ENCODE measurements at places on chromosomes 5 and 9.

DNA sequence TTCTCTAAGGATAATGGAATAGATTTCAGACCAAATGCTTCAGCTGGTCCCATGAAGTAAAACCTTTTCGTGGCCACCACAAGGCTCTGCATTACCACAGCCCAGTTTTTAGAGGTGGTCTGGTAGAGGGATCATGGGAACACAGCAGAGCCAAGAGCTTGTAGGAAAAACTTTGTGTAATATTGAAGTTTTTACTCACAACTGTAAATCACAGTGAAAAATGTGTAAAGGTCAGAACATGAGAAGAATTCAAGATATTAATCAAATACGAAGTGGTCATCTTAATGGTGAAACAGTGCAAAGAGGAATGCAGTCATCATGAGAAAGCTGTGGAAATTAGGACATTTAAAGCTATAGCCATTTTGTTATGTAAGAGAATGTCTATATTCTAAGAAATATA lies 197.5 kb downstream of the NPR3 start:
- DNase-seq: no peak

- no peak for DNase-seq
Observed at GRCh38 chr9:133468777-133469421, 9.1 kb downstream of the CACFD1 start.

- no peak for DNase-seq
Observed at GRCh38 chr9:36401897-36402480, 1.9 kb upstream of the RNF38 start.

GRCh38 chr9:135732569-135733257 lies 30.7 kb downstream of the KCNT1 start:
- DNase-seq: no peak

GRCh38 chr9:129584136-129584535 lies 36.8 kb downstream of the C9orf50 start:
- DNase-seq: peak; percentile 76

- no peak for DNase-seq
Observed at GRCh38 chr5:10538789-10539686, 24.8 kb upstream of the ANKRD33B start.

DNA sequence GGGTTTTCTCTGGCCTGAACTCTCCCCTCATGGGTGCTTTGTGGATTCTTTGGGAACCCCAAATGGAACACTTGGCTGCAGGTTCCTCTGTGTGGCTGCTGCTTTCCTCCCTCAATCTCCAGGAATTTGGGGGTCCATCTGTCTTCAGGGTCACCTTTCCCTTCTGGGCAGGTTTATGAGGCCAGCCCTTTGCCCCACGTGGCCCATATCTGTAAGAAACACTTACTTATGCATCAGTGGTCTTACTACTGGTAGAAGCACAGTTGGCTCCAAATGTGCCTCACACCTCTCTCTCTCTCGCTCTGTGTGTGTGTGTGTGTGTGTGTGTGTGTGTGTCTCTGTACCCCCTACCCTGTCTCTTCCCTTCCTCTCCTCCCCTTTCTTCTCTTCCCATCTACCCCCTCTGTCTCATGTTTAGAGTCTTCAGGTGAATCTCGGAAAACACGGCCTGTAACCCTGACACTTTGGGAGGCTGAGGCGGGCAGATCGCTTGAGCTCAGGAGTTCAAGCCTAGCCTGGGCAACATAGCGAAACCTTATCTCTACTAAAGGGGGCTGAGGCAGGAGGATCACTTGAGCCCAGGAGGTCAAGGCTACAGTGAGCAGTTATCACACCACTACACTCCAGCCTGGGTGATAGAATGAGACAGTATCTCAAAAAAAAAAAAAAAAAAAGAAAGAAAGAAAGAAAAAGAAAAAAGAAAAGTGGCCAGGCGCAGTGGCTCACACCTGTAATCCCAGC lies 26.8 kb downstream of the C5orf15 start:
- no peak for DNase-seq

DNA sequence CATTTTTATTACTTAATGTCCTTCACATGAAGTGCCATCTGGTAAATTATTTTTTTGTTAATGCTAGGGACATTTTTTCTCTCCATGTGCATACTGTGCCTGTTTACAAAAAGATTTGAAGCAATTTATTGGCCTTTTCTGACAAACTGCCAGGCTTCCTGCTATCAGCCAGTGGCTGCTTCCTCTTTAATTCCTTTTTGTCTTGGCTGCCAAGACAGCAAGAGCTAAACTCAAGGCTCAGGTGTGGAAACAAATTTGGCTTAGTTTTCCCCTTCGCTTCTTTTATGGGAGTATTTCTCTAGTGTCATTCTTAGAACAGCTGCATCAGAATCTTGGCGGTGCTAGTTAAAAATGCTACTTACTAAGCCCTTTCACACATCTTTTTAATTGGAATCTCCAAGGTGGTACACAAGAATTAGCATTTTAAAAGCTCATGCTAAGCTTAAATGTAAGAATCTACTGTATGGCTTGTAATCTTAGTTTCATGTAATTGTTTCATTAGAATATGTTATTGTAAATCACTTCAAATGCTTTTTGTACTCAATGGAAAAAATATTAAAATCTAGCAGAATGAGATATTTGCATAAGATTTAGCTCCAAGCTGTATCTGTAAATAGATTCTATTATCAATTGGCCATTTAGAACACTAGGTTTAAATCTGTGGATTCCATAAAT lies 134.2 kb upstream of the RASGRF2 start:
- DNase-seq: no peak

DNA sequence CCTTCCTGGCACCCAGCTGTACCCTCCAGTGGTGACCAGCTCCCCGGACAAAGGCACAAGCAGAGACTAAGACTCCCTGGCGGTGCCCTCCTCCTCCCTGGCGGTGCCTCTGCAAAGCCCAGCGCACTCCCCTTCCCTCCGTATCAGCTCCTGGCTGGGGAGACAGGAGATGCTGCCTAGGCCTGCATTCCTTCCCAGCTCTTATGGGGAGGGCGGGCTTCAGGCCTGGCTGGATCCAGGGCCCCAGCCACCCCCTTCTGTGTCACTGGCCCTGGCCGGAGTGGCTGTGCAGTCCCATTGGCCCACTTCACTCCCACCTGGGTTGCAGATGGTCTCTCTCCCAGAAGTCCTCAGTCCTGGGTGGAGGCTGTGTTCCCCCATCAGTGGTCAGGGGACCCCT lies 6.4 kb downstream of the LCN12 start:
- DNase-seq: no peak

GRCh38 chr9:99750526-99750925 lies 71.2 kb upstream of the NR4A3 start:
- no peak for DNase-seq

GRCh38 chr5:32522429-32523143 lies 62.8 kb upstream of the SUB1 start:
- peak; percentile 68 for DNase-seq

DNA sequence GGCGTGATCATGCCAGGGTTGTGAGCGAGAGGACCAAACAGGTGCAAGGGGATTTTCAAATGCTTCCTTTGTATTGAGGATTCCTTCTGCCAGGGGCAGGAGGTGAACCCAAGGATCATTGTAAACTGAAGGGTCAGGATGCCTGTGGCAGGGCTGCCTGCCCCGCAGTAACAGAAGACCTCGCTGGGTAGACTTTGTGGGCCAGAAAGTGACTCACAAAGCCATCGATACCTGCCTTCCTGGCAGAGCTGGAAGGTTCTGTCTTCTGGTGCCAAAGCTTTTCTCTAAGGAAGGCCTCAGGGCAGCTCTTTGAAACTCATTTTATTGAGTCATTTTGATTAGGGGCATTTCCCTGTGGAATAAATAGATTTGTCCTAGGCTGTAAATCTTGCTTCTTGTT lies 223.4 kb downstream of the ICE1 start:
- no peak for DNase-seq

DNA sequence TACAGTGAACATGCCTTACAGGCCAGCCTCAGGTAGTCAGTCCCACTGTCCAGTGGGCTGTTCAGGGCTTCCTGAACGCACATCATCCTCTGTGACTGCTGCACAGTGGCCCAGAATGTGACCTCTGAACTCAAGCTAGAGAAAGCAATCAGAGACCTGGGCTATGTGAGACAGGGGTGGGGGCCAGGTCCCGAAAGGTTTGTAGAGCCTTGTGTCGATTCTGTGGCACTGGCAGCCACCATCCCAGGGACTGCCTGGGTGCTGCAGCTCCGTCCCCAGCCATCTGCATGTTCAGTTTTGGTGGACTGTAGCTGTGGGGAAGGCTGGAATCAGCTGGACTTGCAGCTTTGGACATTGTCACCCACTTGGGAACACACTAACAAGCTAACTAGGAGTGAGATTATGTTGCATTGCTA lies 47.7 kb downstream of the MVB12B start:
- DNase-seq: no peak

DNA sequence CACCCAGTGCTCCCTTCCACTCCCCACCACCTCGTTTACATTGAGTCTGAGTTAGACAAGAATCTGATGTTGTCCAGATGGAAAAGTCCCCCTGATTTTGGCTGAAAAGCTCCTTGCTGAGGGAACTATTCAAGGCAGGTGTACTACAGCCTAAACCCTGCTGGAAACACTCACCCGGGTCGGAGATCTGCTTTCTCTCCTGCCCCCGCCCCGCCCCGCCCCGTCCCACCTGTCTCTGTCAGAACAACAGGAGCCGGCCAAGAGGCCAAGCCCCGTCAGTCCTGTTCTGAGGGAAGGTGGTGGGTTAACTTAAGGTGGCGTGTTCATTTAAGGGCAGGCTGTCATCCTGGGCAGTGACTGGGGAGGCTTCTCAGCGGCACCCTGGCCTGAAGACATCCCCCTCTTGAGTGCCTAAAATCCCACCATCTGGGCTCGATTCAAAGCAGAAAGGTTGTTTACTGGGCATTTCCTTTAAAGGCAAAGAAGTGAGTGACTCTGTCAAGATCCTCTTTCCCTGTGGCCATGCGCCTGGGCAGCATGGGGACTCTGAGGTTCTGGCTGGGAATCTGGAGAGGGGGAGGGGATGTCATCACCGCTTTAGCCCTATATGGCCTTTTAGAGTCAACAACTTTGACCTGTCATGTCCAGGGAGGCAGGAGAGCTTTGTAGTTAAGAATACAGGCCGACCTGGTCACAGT lies 71.1 kb upstream of the NEURL1B start:
- no peak for DNase-seq

DNA sequence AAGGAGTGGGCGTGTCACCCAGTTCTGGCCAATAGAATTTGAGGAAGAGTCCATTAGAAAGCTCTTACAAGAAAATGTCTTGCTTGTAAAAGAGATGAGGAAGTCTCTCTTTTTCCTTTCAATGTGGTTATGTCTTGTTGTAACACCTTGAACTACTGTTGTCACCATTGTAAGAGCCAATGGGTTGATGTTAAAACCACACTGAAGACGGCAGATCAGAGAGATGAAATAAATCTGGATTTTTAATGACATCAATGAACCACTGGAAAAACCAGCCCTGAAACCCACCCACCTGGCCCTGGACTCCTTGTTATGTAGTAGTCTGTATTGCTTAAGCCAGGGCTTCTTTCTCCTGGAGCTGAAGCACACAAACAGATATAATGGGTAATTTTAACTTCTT lies 83.8 kb upstream of the ERCC6L2 start:
- DNase-seq: no peak

DNA sequence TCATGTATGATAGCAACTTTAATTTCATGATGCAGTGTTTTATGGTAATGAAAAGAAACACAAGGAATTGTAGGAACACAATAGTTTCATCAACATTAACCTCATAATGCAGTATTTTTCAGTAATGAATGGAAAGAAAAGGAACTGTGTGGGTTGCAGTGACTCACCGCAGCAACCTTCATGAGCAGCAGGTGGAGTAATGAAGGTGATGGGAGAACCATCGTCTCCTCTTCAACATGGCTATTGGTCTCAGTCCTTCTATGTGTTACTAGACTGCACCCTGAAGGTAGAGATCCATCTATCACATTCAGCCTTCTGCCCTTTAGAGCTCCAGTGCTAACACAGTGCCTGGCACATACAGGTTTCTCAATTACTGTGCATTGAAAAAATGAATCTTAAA lies 58.0 kb downstream of the TMEM215 start:
- DNase-seq: no peak

- DNase-seq: no peak
Observed at GRCh38 chr5:92525131-92525530, 1055.9 kb downstream of the NR2F1-AS1 start.

GRCh38 chr9:78778861-78779374 lies 482.0 kb downstream of the PSAT1 start:
- no peak for DNase-seq

- DNase-seq: no peak
Observed at GRCh38 chr9:132410642-132411041, 631 bp downstream of the CFAP77 start.

DNA sequence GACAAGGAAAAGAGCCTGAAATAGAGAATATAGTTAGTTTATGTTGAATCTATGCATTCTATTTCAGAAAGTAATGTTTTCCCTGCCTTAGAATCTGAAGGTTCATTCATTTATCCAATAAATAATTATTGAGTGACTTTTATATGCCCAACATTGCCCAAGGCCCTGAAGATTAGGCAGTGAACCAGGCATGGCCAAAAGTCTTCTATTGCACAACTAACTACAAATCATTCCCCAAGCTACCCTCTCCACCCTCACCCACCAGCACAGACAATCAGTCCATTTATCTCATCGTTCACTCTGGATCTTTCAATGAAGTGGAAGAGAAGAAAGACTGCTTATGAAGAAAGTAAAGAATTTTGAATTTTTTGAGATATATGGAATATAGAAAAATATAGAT lies 268.4 kb downstream of the PLK2 start:
- DNase-seq: no peak

GRCh38 chr5:9408964-9409363 lies 136.9 kb downstream of the SEMA5A start:
- DNase-seq: no peak

GRCh38 chr9:36867672-36868471 lies 166.2 kb downstream of the PAX5 start:
- DNase-seq: no peak

- DNase-seq: no peak
Observed at GRCh38 chr9:24553183-24553552, 7.5 kb upstream of the IZUMO3 start.

DNA sequence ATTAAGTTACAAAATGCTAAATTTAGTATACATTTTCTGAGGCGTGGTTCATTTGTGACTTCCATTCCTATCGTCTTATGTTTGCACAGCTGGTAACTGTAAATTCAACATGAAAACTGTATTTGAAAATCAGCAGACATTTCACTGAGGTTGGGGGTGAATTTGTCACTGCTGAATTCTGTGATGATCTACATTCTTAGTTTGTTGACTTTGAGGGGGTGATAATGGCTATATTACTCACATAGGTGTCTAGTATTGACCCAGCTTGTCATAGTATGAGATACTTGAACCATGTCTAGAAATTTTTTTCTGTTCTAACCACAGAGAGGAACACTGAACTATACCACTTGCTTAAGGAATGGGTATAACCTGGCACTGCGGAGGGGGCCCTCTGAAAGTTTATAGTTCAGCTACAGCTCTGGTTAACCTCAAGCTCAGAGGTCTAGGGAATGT lies 313.3 kb downstream of the PIK3R1 start:
- peak; percentile 72 for DNase-seq

- DNase-seq: no peak
Observed at GRCh38 chr5:108111736-108112135, 270.2 kb downstream of the FBXL17 start.
